H9 (cell line): ENCODE measurements at places on chromosomes 2 and 18. TPM values are rescaled to one million over a fixed set of nuclear protein-coding genes. Genes with fewer than 3 reads are reported as not detected.

- H3K36me3 ChIP-seq = no peaks in the 10 kb centered on the region
- no peak overlapping the region for H3K4me3 ChIP-seq
- DNase-seq = no peak
- peaks cover 5% of the 10 kb centered on the region; the same call in 1 of the 2 replicates for H3K4me1 ChIP-seq
- H3K27me3 ChIP-seq = no peaks in the 10 kb centered on the region
Measured at GRCh38 chr2:15050483-15050882, 418.0 kb downstream of the LRATD1 start.

DNA sequence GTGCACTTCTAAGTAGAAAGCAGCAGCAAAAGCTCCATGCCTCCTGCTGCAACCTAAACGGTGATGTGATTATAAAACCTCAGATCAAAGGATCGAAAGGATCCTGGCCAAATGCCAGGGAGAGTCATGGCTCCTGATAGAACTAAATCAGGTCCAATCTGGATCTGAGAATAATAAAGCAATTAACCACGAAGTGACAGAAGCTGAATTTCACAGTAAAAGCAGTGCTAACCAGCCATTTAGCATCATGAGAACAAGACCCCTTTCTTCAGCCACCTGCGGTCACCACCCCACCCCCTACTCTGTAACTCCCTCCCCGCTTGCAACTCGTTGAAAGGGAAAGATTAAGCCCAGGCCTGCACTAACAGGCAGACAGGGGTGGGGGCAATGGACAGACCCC is 748.7 kb downstream of the BCL11A start:
- H3K36me3 ChIP-seq = no peaks in the 10 kb centered on the region
- no peak for DNase-seq
- H3K27ac ChIP-seq = no peak overlapping the region
- no peaks in the 10 kb centered on the region for H3K27me3 ChIP-seq
- H3K4me3 ChIP-seq = no peak overlapping the region

DNA sequence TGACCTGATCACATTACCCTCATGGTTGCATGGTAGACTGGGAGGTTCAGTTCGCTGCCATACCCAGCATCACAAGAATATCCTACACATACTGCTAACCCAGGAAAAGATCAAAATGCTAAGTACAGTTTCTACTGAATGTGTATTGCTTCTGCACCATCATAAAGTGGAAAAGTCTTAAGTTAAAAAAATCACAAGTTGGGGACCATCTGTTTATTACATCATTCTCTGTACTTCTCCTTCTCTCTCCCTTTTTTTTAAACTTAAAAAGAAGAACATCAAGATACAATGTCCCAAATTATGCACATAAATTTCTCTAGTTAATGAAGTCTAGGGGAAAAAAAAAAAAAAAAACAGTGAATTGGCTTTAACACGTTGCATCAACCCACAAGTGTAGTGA is 43.3 kb downstream of the NBAS start:
- H3K36me3 ChIP-seq = peaks cover 9% of the 10 kb centered on the region
- H3K27ac ChIP-seq = no peak overlapping the region
- no peak for DNase-seq

GRCh38 chr18:56458770-56459712 is 179.4 kb downstream of the TXNL1 start:
- peaks cover 2% of the 10 kb centered on the region; the same call in 1 of the 2 replicates for H3K36me3 ChIP-seq
- no peaks in the 10 kb centered on the region for H3K27me3 ChIP-seq
- DNase-seq = no peak

DNA sequence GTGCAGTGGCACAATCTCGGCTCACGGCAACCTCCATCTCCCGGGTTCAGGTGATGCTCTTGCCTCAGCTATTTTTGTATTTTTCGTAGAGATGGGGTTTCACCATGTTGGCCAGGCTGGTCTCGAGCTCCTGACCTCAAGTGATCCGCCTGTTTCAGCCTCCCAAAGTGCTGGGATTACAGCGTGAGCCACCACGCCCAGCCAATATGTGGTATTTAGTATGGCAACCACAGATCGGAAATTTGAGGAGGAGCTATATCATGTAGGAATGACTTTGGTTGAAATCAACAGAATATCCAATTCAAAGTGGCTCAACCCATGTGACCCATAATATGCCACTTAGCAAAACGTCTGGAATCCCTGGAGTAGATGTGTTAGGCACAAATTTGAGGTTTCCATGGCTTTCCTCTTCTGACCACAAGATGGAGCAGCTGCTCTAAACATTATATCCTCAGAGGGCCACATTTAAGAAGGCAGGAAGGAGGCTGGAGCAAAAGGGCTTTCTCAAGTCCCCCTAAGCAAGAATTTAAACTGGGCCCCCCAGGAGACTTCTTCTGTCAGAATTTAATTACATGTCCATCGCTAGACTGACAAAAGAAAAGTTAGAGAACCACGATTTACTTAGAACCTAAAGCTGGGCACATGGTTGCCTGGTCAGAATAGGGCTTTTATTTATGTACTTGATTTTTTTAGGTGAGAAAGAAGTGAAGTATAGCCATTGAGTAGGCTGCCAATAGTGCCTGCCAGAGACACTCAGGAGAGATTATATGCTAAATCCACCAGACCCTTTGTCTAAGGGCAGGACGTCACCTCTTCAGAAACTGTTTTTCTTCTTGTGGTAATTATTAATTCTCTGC is 49.6 kb upstream of the ITSN2 start:
- no peak overlapping the region for H3K4me3 ChIP-seq
- peak; percentile 48 for DNase-seq
- no peaks in the 10 kb centered on the region for H3K36me3 ChIP-seq
- no peak overlapping the region for H3K27ac ChIP-seq

DNA sequence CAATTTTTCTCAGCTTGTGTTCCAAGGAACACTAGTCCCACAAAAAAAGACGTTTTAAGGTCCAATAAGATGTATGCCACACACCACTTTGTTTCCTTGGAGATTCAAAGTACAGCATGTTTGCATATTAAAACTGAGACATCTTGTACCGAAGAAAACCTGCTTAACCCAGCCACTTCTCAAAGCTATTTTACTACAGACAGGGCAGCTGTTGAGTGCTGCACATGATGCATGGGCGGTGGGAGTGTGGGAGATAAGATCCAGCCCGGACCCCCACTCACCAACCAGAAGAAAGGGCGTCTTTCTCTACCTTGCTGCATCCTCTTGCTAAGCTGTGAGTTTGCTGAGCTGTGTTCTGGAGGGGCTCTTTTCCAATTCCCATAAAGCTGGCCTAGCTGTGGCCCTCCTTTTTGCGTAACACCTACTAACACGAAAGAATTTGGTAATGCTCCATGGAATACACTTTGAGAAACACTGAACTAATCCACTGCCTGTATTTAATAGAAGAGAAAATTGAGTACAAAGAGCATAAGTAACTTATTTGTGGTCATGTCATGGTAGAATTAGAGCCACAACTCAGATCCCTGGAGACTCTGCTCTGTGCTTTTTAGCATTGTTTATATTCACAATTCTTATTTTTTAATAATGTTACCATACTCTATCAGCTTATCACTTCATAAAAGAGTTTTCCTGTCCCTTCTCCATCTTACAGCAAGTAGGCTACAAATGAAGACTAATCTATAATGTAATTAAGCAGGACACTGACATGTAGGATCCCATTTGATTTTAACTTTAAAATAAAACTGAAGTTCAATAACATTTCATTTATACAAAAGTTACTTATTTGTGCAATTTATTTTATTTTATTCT is 90.0 kb downstream of the PLEKHM3 start:
- no peak overlapping the region for H3K27ac ChIP-seq
- no peak overlapping the region for H3K4me3 ChIP-seq
- H3K36me3 ChIP-seq = no peaks in the 10 kb centered on the region
- peaks cover 5% of the 10 kb centered on the region; the same call in 1 of the 2 replicates for H3K4me1 ChIP-seq
- no peaks in the 10 kb centered on the region for H3K27me3 ChIP-seq

GRCh38 chr2:108988076-108988795 is 784 bp downstream of the EDAR start:
- H3K36me3 ChIP-seq = no peaks in the 10 kb centered on the region
- no peak overlapping the region for H3K4me3 ChIP-seq
- no peaks in the 10 kb centered on the region for H3K27me3 ChIP-seq
- H3K4me1 ChIP-seq = no peaks in the 10 kb centered on the region
- no peak for DNase-seq

GRCh38 chr18:48672671-48673340 is 134.0 kb downstream of the CTIF start:
- no peaks in the 10 kb centered on the region for H3K27me3 ChIP-seq
- H3K4me3 ChIP-seq = no peak overlapping the region
- no peak overlapping the region for H3K27ac ChIP-seq
- H3K36me3 ChIP-seq = peaks cover 11% of the 10 kb centered on the region

DNA sequence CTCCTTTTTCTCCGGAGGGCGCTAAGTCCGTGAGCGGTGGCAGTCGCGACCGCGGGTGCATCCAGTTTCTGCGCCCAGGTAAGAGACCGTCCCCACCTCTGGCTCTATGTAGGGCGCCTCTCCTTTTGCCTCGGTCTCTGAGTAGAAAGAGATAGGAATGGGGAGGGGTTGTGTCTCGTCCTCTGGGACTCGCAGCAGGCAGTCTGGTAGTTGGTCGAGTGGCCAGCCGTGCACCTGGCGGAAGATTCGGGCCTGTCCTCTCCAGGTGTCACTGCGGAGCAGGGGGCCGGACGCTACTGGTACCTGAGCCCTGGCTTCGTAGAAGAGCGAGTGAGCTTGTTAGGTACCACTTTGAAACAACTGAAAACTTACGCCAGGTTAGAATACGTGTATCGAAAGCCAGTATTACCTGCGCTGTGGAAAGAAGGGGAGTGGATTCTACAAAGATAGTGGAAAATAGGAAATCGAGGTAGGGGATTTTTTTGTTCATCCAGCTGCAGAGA is 403 bp downstream of the MAP2 start:
- no peak overlapping the region for H3K27ac ChIP-seq
- H3K27me3 ChIP-seq = peaks cover 3% of the 10 kb centered on the region; the same call in 1 of the 2 replicates
- 0 out of 2 replicates have a peak, but pooled peaks cover 3% of the 10 kb centered on the region for H3K4me1 ChIP-seq

- no peak for DNase-seq
- H3K36me3 ChIP-seq = no peaks in the 10 kb centered on the region
- no peaks in the 10 kb centered on the region for H3K27me3 ChIP-seq
- no peaks in the 10 kb centered on the region for H3K4me1 ChIP-seq
Measured at GRCh38 chr2:176508984-176509740, 239.9 kb downstream of the MTX2 start.

DNA sequence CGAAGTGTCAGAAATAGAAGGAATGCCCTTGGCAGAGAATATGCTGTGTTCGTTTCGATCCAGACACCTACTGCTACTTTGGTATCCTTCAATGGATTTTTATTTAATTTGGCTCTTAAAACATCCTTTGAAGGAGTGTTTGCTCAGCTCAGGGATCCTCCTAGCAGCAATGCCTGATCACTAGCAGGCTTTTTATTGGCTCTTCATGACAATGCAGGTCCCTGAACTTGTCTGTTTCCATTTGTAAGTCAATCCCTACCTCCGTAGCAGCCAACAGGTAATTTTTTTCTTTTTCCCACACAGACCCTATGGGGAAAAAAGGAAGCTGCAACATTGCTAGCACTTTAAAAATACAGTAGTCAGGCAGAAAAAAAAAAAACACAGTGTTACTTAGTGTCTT is 366.2 kb upstream of the LRRTM1 start:
- H3K4me3 ChIP-seq = no peak overlapping the region
- no peaks in the 10 kb centered on the region for H3K27me3 ChIP-seq
- H3K27ac ChIP-seq = no peak overlapping the region
- no peaks in the 10 kb centered on the region; the same call in 1 of the 2 replicates for H3K4me1 ChIP-seq
- no peak for DNase-seq

DNA sequence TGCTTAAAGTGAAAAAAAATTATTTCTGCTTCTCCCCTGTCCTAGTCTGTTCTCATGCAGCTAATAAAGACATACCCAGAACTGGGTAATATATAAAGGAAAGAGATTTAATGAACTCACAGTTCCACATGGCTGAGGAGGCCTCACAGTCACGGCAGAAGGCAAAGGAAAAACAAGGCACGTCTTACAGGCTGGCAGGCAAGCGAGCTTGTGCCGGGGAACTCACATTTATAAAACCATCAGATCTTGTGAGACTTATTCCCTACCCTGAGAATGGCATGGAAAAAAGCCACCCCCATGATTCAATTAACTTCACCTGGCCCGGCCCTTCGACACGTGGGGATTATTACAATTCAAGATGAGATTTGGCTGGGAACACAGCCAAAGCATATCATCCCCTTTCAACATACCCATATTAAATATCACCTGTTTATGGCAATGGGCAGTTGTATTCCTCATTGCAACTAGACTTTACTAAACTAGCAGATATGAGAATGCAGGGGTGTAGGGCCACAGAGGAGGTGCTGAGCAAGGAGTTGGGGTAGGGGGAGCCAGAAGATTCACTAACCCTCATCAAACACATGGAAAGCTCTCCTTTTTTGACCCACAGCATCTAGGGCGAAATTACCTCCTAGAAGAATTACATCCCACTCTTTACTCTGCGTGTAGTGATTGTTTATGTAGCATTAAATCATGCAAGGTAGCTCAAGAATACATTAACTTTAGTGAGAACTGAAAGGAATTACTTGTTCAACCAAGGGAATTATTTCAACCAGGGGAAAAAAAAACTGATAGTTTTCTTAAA is 183.3 kb upstream of the DOK6 start:
- no peak overlapping the region for H3K4me3 ChIP-seq
- no peaks in the 10 kb centered on the region for H3K4me1 ChIP-seq
- no peaks in the 10 kb centered on the region for H3K27me3 ChIP-seq

GRCh38 chr2:196182439-196183171 is 11.2 kb upstream of the STK17B start:
- no peaks in the 10 kb centered on the region for H3K4me1 ChIP-seq
- H3K36me3 ChIP-seq = no peaks in the 10 kb centered on the region
- H3K4me3 ChIP-seq = no peak overlapping the region
- H3K27me3 ChIP-seq = no peaks in the 10 kb centered on the region
- no peak overlapping the region for H3K27ac ChIP-seq

- no peak for DNase-seq
- no peaks in the 10 kb centered on the region; the same call in 1 of the 2 replicates for H3K4me1 ChIP-seq
- H3K27ac ChIP-seq = no peak overlapping the region
- H3K4me3 ChIP-seq = no peak overlapping the region
- no peaks in the 10 kb centered on the region for H3K27me3 ChIP-seq
- no peaks in the 10 kb centered on the region for H3K36me3 ChIP-seq
Measured at GRCh38 chr2:28419443-28420270, 27.0 kb downstream of the FOSL2 start.

GRCh38 chr2:46717344-46718121 is 198.1 kb downstream of the MCFD2 start:
- H3K27me3 ChIP-seq = no peaks in the 10 kb centered on the region
- no peak for DNase-seq
- H3K27ac ChIP-seq = no peak overlapping the region
- H3K4me1 ChIP-seq = peaks cover 9% of the 10 kb centered on the region; the same call in 1 of the 2 replicates
- H3K36me3 ChIP-seq = peaks cover 14% of the 10 kb centered on the region
- H3K4me3 ChIP-seq = no peak overlapping the region

GRCh38 chr2:214604861-214605260 is 194.0 kb downstream of the VWC2L start:
- H3K27ac ChIP-seq = no peak overlapping the region
- no peaks in the 10 kb centered on the region for H3K36me3 ChIP-seq
- H3K4me3 ChIP-seq = no peak overlapping the region
- no peaks in the 10 kb centered on the region for H3K4me1 ChIP-seq
- DNase-seq = no peak
- H3K27me3 ChIP-seq = no peaks in the 10 kb centered on the region; the same call in 1 of the 2 replicates

Gene TCF23
- not detected in 2 replicates for total RNA-seq

Gene SPDYA
- total RNA-seq = 0.52 and 1.1 TPM in 2 replicates

Gene COX7A2L
- 102 and 103 TPM in 2 replicates for total RNA-seq

Gene RGPD3
- total RNA-seq = 0.15 and 0.22 TPM in 2 replicates
